ENCODE measurements at places on chromosomes 3 and 15.

DNA sequence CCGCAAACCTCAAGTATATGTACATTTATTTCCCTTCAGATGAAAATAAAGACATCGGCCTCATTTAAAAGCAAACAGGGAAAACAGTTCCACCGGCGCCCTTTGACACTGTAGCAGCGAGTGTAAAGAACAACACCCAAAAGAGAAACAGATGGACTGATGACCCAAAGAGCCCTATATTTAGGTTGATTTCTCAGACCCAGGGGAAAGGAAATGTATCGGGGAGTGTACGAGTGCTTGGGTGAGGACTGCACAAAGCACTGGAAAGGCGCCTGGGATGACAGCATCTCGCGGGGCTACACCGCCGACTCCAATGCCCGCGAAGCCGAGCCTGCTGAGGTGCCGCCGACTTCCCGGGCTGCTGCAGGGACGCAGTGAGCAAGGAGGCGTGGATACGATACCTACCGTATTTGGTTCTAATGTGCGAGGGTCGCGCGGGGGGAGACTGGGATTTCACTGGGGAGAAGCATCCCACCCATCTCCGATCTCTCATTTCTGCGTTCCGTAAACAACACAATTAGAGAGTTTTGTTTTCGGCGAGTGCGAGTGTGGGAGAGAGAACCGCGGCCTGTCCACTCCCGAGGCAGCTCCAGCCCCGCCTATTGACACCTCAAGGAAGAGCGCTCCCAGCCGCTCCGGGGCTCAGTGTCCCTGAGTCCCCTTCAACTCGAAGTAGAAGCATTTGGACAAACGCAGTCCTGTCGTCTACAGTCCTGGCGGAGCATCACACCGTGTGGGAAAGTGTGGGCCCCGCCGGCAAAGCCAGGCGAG lies 2.0 kb downstream of the MECOM start:
- peak; percentile 80 for DNase-seq

GRCh38 chr15:77075528-77075927 lies 4.6 kb upstream of the TSPAN3 start:
- no peak for DNase-seq

DNA sequence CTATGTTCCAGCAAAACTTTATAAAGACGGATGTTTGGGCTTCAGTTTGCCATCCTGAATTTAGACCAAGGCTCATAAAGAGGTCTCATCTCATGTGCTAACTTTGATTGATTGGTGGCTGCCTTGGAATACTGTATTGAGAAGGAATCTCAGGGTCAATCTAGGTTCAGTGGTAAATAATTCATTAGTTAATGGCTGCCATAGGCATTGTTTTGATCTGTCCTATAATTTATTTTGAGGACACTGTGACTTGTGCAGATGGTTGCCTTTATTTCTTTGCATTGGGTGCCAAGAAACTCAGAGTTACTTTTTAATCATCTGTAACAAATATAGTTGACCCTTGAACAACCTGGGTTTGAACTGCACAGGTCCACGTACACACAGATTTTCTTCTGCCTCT lies 159.8 kb downstream of the B3GALNT1 start:
- DNase-seq, result no peak

DNA sequence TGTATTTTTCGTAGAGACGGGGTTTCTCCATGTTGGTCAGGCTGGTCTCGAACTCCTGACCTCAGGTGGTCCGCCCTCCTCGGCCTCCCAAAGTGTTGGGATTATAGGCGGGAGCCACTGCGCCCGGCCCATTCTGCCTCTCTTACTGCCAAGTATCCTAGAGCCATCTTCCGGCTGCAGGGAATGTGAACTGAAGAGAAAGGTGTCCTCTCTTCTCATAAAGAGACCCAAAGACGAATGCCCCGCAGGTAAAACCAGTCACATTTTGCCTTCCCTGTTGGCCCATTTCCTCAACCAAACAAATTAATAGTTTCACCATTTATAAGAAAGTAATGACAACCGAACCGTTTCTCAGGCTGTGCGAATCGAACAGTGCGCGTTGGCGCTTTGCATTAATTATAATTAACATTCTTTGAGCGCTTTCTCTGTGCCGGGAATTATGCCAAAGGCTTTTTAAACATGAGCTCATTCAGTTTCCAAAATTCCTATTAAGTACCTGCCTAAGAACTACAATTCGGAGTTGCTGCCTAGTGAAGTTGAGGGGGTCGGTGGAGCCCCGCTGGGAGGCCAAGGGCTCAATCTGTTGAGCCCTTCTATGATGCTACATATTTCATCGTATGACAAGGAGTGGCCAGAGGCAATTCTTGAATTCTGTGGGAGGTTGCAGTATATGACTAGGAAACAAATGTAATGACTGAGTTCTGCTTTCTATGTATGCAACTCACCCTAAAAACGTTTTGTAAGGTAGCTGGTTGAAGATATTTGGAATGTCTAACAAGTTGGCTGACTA lies 819 bp upstream of the RPL24 start:
- DNase-seq, result no peak

DNA sequence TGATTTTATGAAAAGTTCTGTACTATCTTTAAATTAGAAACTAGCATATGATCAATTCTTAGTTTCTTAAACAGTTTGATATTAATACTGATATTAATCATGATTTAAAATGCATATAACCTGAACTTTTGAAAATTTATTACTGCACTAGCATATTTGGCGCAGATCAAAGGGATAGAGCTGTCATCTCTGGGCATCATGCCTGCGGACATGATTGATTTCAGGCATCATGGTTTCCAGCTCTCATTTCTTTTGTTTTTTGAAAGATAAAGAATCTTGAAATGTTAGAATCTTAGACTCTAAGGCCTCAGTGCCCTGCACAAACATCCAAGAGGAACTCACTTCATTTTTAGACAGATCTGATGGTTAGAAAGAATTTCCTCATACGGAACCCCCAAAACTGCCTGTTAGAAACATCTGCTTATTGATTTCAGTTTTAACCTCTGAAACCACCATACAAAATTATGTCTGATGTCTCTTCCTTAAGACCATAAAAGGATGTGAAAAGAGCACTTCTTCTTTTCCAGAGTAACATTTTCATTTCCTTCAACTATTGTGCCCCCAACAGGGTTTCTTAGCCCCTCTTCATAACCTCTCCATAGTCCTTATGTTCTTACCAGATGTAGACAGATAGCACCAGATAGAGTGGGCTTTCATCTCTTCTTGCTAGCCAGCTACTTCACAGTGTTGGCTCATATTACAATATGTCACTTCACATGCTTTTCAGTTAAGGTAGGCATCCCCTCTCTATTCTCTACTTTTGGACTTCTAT lies 110.8 kb downstream of the BBX start:
- DNase-seq, result no peak

DNA sequence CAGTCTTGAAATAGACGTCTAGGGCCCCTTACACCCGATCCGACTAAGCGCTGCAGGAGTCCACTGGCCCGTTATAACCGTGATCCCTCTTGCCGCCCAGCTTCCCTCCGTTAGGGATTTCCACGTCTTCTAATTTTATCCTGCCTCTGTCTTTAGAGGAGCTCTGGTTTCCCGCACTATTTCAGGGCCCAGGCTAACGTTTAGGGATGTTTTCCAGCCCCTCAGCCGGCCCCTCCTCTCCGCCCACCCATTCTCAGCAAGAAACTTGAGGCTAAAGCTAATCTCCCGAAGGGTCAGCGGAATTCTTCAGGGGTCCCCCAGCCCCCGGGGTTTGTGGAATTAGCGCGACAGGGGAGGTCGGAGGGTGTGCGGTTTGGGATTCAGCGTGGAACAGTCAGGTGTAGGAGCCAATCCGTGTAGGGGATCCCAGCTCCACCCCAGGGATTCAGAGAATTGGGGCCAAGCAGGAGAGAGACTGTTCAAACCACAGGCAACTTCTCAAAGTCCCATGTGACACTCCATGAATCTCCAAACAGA lies 1.6 kb downstream of the PTX3 start:
- no peak for DNase-seq

All from NCI-H774 (cell line).